LNCaP clone FGC (cell line): ENCODE measurements at places on chromosomes 2 and 18.

GRCh38 chr2:24886691-24887304 lies 33.2 kb downstream of the ADCY3 start:
- DNase-seq, result no peak

DNA sequence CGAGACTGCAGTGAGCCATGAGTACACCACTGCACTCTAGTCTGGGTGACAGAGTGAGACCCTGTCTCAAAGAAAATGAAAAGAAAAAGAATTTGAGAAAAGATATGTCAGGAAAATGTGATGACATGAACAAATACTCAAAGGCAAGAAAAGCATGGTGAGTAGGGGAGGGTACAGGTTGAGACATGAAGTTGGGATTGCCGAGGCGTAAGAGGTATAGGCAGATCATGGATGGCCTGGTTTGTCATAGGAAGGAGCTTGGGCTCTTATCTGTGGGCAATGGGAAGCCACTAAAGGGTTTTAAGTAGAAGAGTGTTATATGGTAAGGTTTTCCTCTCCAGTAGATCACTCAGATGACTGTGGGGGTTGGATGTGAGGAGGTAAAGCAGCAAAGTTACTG lies 32.3 kb downstream of the SPAST start:
- DNase-seq, result no peak

GRCh38 chr2:201952187-201952586 lies 81.5 kb upstream of the FZD7 start:
- DNase-seq, result no peak

- DNase-seq, result no peak
Observed at GRCh38 chr2:37921781-37922180, 3.3 kb upstream of the RMDN2 start.

DNA sequence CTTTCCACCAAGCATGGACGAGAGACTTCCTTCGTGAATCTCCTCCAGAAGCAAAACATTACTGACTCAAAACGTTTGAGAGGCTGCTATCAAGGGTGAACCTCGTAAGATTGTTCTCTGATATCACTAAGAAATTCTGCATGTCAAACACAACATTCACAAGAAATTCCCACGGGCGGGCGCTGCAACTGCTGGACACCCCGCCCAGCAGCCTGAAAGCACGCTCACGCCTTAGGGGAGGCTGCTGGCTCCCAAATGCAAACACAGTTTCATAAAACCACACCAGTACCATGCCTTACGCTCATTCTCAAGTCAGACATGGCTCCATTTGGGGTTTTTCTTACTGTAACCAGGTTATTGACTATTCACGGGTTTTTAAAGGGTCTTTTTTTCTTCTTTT lies 39.0 kb downstream of the MBP start:
- no peak for DNase-seq

DNA sequence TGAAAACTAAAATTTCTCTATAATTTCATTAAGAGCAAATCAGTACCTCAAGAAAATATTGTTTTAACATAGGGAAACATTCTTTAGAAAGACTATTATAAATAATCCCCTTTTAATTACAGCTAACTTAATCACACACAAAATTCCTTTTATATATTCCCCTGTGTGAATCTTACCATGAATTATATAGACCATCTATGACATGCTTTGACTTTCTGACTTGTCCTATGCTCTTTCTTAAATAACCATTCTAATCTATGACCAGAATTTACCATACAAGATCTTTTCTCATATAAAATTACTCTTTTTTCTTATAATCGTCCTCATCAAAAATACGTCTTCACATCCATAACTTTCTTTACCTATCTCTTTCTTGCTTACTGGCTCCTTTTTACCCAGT lies 824.2 kb upstream of the FAM98A start:
- no peak for DNase-seq

GRCh38 chr18:50819728-50820378 lies at the start of gene MRO:
TSS of gene MRO (minus strand) at chr18:50820016. CDS start at chr18:50809400, 10,616 bp downstream.
- no peak for DNase-seq

DNA sequence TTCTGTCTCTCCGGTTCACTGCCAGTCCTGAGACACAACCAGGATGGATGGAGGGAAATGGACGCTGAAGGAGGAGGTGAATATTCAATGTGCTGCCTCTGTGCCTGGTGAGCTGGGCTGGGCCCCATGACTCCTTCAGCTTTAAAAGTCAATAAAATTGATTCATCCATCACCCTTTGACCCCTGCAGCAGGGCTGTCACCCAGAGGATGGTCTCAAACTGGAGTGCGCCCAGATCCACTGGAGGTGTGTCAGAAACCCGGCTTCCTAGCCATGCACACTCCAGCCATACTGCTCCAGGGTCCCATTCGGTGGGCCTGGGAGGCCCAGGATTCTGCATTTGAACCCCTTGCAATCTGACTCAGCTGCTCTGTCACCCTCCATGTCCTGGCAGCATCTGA lies 94.1 kb upstream of the BOD1L2 start:
- no peak for DNase-seq

GRCh38 chr2:40352041-40352702 lies 99.7 kb downstream of the SLC8A1 start:
- DNase-seq, result no peak

GRCh38 chr18:80105369-80106167 lies 3.5 kb upstream of the ADNP2 start:
- DNase-seq, result no peak

DNA sequence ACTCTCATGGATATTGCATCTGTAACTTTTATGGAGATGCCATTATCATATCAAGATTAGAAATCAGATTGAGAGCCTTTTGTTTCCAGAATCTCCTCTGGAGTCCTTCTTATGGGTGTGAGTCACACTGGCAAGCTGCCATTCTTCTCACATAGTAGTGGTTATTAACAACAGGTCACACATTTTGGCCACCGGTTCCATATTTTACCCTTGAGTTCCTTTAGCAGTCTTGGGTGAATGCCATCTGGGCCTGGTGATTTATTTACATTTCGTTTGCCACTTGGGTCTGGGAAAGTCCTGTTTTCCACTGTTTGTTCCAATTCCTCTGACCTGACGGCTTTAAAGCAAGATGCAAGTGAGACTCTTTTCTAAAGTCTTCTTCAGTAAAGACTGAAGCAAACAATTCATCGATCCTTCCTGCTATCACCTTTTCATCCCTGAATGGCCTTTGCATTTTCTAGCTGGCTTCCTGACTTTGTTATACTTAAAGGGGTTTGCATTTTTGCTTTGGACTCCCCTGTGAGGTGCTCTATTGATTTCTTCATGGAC lies 80.5 kb upstream of the CAVIN2 start:
- DNase-seq, result peak; percentile 56

- DNase-seq, result no peak
Observed at GRCh38 chr2:230048010-230048671, 20.6 kb downstream of the SLC16A14 start.

DNA sequence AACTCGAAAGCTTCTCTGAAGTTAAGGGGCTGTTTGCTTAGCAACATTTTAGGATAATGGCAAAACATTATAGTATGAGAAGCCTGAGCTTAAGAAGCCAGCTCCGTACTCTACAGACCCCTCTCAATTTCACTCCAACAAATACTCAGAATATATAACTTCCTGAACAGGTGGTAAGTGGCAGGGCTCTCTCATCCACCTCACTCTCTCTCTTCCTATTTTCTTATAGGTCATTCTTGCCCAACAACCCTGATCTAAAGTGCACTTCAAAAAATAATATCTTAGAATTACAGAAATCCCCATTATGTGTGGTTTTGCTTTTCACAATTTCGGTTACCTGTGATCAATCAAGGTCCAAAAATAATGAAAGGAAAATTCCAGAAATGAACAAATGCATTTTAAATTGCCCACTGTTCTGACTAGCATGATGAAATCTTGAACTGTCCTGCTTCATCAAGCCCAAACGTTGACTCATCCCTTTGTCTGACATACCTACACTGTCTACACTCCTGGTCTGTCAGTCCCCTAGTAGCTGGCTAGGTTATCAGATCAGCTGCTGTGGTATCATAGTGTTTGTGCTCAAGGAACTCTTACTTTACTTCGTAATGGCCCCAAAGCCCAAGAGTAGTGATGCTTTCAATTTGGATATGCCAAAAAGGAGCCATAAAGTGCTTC lies 122.8 kb upstream of the COL5A2 start:
- no peak for DNase-seq

GRCh38 chr2:219530048-219530963 lies 13.3 kb downstream of the CHPF start:
- no peak for DNase-seq

DNA sequence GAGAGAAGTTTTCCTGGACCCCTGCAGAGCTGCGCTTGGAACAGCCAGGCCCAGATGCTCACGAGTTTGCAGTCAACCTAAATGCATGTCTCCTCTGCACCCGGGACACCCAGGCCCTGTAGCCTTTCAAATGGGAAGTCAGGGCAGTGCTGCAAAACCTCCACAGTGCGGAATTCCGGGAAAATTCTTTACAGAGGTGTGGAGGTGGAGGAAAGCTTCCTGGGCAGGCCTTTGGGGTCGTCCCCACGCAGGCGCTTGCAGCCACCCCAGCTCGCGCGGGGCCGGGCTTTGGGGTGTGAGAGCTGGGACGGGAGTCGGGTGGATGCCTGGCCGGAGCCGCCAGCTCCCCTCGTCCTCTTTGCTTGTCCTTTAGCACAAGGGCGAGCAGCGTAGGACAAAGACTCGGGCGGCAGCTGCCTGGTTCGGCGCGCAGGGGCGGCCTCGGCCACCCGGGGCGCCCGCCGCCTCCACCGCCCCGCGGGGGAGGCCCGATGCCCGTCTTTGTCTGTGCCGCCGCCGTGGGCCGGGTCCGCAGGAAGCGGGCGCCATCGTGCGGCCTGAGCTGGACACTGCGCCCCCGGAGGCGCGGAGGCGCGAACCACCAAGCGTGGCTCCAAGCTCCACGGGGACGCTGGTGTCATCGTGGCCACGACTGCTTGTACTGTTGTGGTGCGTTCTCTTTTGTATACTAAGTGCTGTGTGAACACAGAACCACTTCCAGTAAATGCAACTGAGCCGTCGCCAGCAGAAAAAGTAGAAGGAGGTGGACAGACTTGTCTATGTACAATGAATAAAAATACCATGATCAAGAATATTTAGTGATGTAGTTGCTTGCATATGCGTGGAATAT lies 28.2 kb upstream of the BCL11A start:
- no peak for DNase-seq
